ENCODE measurements at places on chromosomes 6 and 20. TPM values are rescaled to one million over a fixed set of nuclear protein-coding genes. Genes with fewer than 3 reads are reported as not detected.
A peak's percentile ranks its signal among the peaks of the same experiment; 100 is the strongest.

- H3K27me3 ChIP-seq = no peaks in the 10 kb centered on the region
- no peak overlapping the region for H3K27ac ChIP-seq
- DNase-seq = no peak
- H3K36me3 ChIP-seq = peaks cover 27% of the 10 kb centered on the region
- peaks cover 46% of the 10 kb centered on the region for H3K4me1 ChIP-seq
Measured at GRCh38 chr6:138948546-138949179, 39.4 kb downstream of the REPS1 start.

- no peaks in the 10 kb centered on the region for H3K36me3 ChIP-seq
- H3K4me1 ChIP-seq = no peaks in the 10 kb centered on the region
- H3K4me3 ChIP-seq = no peak overlapping the region
- no peak overlapping the region for H3K27ac ChIP-seq
Measured at GRCh38 chr20:7499201-7499600, 441.1 kb downstream of the HAO1 start.

DNA sequence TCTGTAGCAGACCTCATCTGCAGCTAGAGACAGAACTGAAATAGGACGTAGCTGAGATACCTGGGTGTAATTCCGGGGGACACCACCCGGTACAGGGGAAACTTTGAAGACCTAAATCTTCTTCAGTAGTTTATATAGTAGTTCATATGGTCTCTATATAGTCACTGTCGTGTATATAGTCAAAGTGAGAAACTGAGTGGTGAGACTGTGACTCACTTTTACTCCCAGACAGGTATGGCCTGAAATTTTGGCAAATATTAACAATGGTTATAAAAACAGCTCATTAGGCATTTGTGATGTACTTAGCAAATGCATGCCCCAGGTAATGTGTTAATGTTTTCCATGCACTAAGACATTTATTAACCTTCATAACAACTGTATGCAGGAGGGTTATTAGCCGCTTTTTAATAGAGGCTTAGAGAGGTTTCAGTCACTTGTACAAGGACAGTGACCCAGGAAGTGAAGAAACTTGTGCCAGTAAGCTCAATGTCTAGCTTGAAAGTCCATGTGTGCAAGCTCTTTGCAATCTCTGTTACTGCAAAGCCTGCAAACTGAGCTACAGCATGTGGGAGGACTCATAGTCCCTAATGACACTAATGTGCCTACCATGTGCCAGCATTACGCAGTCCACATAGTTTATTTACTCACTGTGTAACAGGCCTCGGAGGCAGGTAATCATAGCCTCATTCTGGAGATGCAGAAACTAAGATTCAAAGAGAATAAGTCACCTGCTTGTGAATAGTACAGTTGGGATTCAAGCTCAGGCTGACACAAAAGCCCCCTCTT is 165.4 kb upstream of the CHD6 start:
- no peak for DNase-seq
- no peaks in the 10 kb centered on the region for H3K36me3 ChIP-seq
- no peaks in the 10 kb centered on the region for H3K4me1 ChIP-seq
- H3K4me3 ChIP-seq = no peak overlapping the region
- no peak overlapping the region for H3K27ac ChIP-seq

GRCh38 chr6:27812078-27812804 is 100.0 kb downstream of the OR2B2 start:
- peak overlapping the region; percentile 68 for H3K4me3 ChIP-seq
- H3K36me3 ChIP-seq = peaks cover 35% of the 10 kb centered on the region
- H3K27me3 ChIP-seq = peaks cover 2% of the 10 kb centered on the region
- no peak for DNase-seq
- H3K27ac ChIP-seq = peak overlapping the region; percentile 98

- peaks cover 41% of the 10 kb centered on the region for H3K4me1 ChIP-seq
- H3K27ac ChIP-seq = peak overlapping the region; percentile 17
- H3K4me3 ChIP-seq = no peak overlapping the region
Measured at GRCh38 chr6:35359744-35360348, 17.5 kb downstream of the PPARD start.

DNA sequence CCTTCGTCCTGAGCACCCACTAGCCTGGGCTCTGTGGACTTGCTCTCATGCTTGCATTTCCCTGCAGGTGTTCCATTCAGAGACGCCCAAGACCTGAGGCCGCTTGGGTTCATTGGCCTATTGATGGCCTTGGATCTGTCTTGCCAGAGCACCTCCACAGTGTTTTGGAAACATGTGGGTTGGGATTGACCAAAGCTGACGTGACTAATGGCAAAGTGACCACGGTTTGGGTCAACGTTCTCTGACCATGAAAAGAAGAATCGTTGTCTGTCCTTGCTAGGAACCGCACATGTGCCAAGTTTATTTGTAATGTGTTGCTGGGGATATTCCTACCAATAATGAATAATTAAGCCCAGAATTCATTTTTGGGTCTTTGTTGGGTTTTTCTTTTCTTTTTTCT is 29.8 kb upstream of the BMP6 start:
- H3K27ac ChIP-seq = no peak overlapping the region
- H3K4me3 ChIP-seq = no peak overlapping the region
- H3K4me1 ChIP-seq = no peaks in the 10 kb centered on the region
- no peak for DNase-seq
- H3K27me3 ChIP-seq = peaks cover 12% of the 10 kb centered on the region
- no peaks in the 10 kb centered on the region for H3K36me3 ChIP-seq

- H3K4me3 ChIP-seq = no peak overlapping the region
- no peaks in the 10 kb centered on the region for H3K36me3 ChIP-seq
- no peaks in the 10 kb centered on the region for H3K27me3 ChIP-seq
- H3K4me1 ChIP-seq = no peaks in the 10 kb centered on the region
- H3K27ac ChIP-seq = no peak overlapping the region
Measured at GRCh38 chr6:102333736-102334135, 940.2 kb downstream of the GRIK2 start.

- H3K36me3 ChIP-seq = peaks cover under 1% of the 10 kb centered on the region
- H3K4me3 ChIP-seq = peak overlapping the region; percentile 85
- no peak for DNase-seq
- H3K27me3 ChIP-seq = peaks cover 7% of the 10 kb centered on the region
Measured at GRCh38 chr20:21126581-21126870, 644 bp downstream of the KIZ start.

- peak overlapping the region; percentile 88 for H3K4me3 ChIP-seq
- peak overlapping the region; percentile 85 for H3K27ac ChIP-seq
- H3K4me1 ChIP-seq = peaks cover 42% of the 10 kb centered on the region
Measured at GRCh38 chr6:16129623-16130401, 926 bp downstream of the MYLIP start.

- no peak overlapping the region for H3K4me3 ChIP-seq
- no peaks in the 10 kb centered on the region for H3K4me1 ChIP-seq
- DNase-seq = no peak
- no peaks in the 10 kb centered on the region for H3K36me3 ChIP-seq
- H3K27ac ChIP-seq = no peak overlapping the region
- H3K27me3 ChIP-seq = no peaks in the 10 kb centered on the region
Measured at GRCh38 chr6:154619146-154619545, 108.7 kb upstream of the CNKSR3 start.

DNA sequence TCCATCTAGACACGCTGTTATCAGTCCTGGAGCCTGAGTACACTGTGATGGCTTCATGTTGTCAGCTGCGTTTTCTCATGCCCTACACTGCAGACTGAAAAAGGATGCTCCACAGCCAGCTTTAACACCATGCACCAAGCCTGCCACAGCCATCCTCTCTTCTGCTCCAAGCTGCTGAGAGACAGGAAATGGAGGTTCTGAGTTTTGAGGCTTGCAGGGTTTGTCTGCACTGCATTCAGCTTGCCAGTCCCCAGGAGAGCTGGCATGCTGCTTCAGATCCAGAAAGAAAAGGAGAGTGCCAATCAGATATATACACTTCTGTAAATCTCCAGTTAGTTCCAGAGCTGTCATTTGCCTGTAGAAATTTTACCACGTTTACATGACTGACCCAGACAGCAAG is 550.7 kb upstream of the FLRT3 start:
- H3K27ac ChIP-seq = no peak overlapping the region
- no peaks in the 10 kb centered on the region for H3K4me1 ChIP-seq
- H3K36me3 ChIP-seq = no peaks in the 10 kb centered on the region
- no peak overlapping the region for H3K4me3 ChIP-seq
- DNase-seq = no peak
- H3K27me3 ChIP-seq = no peaks in the 10 kb centered on the region

DNA sequence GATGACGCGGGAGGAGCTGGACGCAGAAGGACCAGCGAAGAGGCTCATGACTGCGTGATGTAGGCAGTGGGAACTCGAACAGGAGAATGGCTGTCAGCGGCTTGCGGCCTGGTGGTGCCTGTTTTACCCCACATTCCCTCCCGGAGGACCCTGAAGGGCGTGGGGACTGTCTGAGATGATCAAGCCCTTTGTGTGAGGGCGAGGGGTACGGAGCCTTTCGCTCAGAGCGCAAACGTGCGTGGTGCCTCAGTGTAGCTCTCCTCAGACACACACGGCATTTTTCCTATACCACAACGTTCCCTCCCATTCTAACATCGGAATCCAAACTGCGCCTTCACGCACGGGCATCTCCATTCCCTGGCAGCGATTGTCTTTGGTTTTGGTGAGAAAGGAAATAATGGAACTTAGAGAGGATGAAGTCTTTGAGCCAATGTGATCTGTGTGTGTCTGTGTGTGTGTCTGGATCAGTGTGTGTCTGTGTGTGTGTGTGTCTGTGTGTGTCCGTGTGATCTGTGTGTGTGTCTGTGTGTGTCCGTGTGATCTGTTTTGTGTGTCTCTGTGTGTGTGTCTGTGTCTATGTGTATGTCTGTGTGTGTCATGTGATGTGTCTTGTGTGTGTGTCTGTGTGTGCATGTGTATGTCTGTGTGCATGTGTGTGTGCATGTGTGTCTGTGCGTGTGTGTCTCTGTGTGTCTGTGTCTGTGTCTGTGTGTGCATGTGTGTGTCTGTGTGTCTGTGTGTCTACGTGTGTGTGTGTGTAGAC is 5.3 kb downstream of the PTK6 start:
- H3K4me3 ChIP-seq = no peak overlapping the region
- H3K27me3 ChIP-seq = no peaks in the 10 kb centered on the region
- H3K27ac ChIP-seq = no peak overlapping the region
- no peak for DNase-seq
- peaks cover 2% of the 10 kb centered on the region for H3K4me1 ChIP-seq

- H3K4me1 ChIP-seq = no peaks in the 10 kb centered on the region
- no peaks in the 10 kb centered on the region for H3K36me3 ChIP-seq
- H3K27ac ChIP-seq = no peak overlapping the region
- DNase-seq = no peak
Measured at GRCh38 chr6:150783813-150784212, 81.7 kb upstream of the MTHFD1L start.

- no peaks in the 10 kb centered on the region for H3K27me3 ChIP-seq
- H3K36me3 ChIP-seq = no peaks in the 10 kb centered on the region
Measured at GRCh38 chr6:41872147-41872546, 23.0 kb downstream of the USP49 start.

DNA sequence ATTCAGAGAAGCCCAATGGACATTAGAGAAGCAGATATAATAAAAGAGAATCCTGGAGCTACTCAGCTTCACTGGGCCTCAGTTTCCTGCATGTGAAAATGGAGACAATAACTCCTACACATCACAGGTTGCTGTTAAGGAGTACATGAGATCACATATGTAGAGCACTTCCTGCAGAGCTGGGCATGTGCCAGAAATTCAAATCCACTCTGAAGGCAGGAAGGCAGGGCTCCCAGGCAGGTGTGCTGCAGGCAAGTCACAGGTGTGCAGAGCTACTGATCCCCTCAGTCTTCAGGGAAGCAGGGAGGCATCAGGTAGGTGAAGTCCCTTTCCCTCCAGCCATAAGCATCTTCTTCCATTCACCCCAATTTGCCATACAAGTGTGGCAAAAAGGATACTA is 48.0 kb downstream of the DST start:
- H3K27ac ChIP-seq = no peak overlapping the region
- no peak for DNase-seq
- no peaks in the 10 kb centered on the region for H3K36me3 ChIP-seq

DNA sequence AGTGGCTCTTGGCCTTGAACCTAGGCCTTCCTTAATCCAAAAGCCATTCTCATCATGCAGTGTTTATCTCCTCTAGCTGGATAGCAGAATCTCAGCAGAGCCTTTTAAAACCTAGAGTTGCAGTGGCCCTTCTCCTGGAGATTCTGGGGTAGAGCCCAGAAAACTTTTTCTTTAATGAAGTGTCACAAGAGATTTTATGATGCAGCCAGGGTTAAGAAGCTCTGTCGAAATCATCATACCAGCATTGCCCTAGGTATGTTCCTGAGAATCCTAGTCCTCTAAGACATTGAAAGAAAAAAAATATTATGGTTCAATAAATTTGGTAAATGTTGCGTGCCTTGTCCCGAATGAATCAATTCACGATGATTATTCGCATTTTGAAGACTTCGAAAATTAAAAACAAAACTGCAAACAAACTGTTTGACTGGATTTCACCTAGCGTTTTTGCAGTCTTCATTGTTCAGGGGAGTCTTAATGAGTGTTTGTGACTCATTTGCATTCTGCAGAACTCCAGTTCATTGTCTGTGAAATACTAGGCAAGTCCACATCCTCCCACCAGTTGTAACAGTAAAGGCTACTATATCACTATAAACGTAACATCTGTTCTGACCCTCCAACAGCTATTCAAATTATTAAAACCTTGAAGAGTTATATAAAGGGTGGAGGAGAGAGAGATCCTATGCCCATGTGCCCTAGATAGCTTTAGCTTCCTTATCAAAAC is 198.6 kb downstream of the UST start:
- H3K4me1 ChIP-seq = no peaks in the 10 kb centered on the region
- no peak overlapping the region for H3K4me3 ChIP-seq
- H3K27ac ChIP-seq = no peak overlapping the region

DNA sequence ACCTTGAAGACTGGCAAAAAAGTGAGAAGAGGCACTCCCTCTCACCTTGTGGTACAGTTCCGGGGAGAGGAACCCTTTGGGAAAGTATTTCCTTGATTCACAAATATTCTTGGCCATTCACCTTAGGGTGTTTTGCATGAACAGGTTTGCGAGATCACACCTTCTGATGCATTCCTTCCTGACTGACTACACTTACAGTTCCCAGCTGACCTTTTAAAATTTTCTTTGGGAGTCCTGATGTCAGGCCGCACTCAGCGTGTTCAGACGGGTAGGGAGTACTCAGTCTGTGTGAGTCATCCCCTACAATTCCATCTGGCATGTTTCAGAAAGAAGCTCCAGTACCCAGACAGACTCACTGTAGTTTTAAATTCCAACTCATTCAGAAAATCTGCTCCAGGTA is 1.7 kb downstream of the ADGRF4 start:
- no peak overlapping the region for H3K4me3 ChIP-seq
- no peaks in the 10 kb centered on the region for H3K36me3 ChIP-seq
- peaks cover 9% of the 10 kb centered on the region for H3K27me3 ChIP-seq
- no peak for DNase-seq

DNA sequence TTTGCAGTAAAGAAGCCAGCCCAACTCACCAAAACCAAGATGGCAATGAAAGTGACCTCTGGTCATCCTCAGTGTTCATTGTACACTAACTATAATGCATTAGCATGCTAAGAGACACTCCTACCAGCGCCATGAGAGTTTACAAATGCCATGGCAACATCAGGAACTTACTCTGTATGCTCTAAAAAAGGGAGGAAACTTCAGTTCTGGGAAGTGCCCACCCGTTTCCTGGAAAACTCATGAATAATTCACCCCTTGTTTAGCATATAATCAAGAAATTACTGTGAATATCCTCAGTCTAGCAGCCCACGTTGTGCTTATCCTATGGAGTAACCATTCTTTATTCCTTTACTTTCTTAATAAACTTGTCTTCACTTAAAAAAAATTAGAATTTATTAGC is 19.4 kb upstream of the TRERF1 start:
- H3K27me3 ChIP-seq = peaks cover 11% of the 10 kb centered on the region
- H3K4me1 ChIP-seq = no peaks in the 10 kb centered on the region
- no peak overlapping the region for H3K4me3 ChIP-seq
- DNase-seq = no peak
- no peak overlapping the region for H3K27ac ChIP-seq

EBF4 gene
- total RNA-seq = not detected

NRN1 gene
- total RNA-seq = 13.3 TPM

NOX3 gene
- total RNA-seq = not detected

FBXO30 gene
- 3.5 TPM for total RNA-seq

MYL9 gene
- 0.31 TPM for total RNA-seq

NMBR gene
- total RNA-seq = not detected
